GM12891 (cell line): ENCODE measurements at places on chromosomes 5 and 9.

DNA sequence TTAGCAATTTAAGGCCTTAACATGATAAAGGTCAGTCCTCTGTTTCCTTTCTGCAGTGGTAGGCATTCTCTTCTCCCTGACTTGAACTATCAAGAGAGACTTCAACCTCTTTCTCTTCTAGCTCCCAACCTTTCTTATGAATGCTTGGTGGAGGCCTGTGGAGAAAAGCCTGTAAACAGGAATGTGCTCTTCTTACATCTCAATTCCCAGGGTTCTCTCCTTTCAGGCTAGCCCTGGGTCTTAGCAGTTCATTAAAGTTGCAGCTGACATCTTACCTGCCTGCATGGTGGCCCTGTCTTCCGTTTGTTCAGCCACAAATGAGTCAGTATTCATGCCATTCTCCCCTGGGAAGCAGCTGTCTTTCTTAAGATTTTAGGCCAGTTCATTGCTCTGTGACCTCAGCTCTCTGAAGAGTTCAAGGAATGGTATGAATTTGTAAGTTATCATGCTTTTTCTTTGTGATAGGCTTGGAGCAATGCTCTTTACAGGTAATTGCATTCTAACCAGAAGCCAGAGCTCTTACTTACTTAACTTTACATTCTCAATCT is 77.8 kb downstream of the ADCY2 start:
- DNase-seq = no peak

- DNase-seq = no peak
These were observed 79.5 kb upstream of the NFIL3 start for GRCh38 chr9:91502913-91503672.

GRCh38 chr9:120350596-120350995 is 229.4 kb downstream of the CDK5RAP2 start:
- no peak for DNase-seq

- DNase-seq = no peak
These were observed 66.7 kb downstream of the KCNIP1 start for GRCh38 chr5:170570476-170570875.

GRCh38 chr9:135456436-135457104 is 23.0 kb upstream of the PPP1R26 start:
- no peak for DNase-seq

DNA sequence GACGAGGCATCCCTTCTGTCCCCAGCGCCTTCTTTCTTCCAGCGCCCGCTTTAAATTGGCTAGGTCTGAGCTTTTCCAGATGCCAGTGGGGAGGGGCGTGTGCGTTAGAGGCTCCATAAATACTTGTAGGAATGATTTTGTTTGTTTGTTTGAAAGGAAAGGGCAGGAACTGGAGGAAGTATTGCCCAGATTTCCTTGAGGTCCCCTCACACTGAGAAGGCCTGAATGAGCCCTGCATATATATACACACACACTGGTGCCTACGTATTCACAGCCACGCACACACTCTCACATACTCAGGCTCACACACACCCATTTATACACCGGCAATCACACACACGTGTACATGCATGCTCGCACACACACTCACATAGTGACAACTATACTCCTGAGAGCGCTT is 1.0 kb upstream of the SLIT3 start:
- DNase-seq = no peak

GRCh38 chr9:125758986-125759763 is 12.0 kb downstream of the PBX3 start:
- DNase-seq = no peak

GRCh38 chr5:54150841-54151240 is 159.5 kb downstream of the ARL15 start:
- DNase-seq = no peak

- no peak for DNase-seq
These were observed 531.3 kb downstream of the NTRK2 start for GRCh38 chr9:85200726-85201404.

- DNase-seq = no peak
These were observed 113.8 kb upstream of the CCL21 start for GRCh38 chr9:34823778-34824177.

DNA sequence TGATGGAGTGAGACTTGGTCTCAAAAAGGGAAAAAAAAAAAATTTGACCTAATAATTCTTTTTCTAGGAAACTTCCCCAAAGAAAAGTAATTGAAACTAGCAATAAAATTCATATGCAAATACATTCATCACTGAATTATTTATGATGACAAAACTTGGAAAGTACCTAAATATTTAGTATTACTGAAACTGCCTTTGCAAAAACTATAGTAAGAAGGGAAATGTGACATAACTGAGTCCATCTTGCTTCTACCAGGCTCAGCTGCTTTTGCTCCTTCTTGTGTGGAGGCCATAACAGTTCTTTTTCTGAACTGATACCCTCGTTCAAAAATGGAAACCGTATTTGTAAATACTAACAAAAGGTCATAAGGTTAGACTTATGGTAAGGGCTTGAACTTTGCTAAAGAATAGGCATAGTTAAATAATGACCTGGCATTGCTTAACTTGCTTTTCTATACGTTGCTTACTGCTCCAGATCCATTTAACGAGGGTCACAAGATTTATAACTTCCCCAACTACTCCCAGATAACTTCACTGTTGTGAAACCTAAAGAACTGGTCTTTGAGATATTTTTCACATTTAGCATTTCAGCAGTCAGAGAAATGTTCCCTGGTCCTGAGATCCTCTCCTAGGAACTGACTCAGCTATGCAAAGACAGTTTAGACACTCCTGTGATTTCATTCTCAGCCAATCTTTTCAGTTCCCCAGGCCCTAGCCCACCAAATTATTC is 68.4 kb downstream of the CFAP95 start:
- no peak for DNase-seq

GRCh38 chr9:3508078-3508431 is 17.7 kb downstream of the RFX3 start:
- no peak for DNase-seq

DNA sequence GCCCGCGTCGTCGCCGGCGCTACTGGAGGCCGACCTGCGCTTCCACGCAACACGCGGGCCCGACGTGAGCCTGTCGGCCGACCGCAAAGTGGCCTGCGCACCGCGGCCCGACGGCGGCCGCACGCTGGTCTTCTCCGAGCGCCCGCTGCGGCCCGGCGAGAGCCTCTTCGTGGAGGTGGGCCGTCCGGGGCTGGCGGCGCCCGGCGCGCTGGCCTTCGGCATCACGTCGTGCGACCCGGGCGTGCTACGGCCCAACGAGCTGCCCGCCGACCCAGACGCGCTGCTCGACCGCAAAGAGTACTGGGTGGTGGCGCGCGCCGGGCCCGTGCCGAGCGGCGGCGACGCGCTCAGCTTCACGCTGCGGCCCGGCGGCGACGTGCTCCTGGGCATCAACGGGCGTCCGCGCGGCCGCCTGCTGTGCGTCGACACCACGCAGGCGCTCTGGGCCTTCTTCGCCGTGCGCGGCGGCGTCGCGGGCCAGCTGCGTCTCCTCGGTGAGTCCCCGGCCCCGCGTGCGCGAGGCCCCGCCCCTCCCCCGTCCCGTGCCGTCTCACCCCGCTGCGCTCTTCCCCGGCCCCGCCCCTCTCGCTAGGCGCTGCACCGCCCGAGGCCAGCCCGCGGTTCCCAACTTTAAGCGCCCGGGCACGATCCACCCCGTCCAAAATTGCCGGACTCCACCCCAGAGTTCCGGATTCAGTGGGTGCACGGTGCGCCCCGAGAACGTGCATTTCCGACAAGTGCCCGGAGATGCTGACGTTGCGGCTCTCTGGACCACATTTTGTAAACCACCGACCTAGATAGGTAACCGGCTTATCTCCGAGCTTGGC is 42.8 kb downstream of the NEURL1B start:
- no peak for DNase-seq

GRCh38 chr5:91224456-91224855 is 158.7 kb downstream of the ARRDC3 start:
- no peak for DNase-seq

GRCh38 chr5:179340465-179340864 is 4.8 kb downstream of the ADAMTS2 start:
- DNase-seq = no peak

DNA sequence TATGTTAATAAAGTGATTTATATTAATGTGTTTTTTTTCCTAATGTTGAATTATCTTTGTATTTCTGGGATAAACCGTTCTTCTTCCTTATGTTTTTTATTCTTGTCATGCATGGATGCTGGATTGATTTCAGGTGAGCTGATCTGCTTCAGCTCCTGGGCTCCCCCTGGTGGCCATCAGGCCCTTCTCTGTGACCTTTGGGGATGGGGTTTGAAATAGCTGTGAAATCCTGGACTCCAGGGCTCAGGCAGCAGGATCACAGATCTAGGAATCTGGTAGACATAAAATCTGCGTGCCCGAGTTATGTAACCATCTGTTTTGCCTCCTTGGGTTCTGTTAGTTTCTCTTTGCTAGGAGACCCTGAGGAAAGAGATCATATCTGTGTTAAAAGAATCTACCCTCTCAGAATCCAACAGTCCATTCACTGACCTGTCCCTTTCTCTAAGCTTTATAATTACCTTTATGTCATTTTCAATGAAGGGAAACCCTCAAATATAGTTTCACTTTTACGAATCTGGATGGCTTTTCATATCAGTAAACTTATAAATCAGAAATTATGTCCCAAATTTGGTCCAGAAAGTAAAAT is 12.2 kb upstream of the OR13J1 start:
- DNase-seq = peak; percentile 44

- no peak for DNase-seq
These were observed 305.0 kb upstream of the MEF2C start for GRCh38 chr5:89187883-89188465.

DNA sequence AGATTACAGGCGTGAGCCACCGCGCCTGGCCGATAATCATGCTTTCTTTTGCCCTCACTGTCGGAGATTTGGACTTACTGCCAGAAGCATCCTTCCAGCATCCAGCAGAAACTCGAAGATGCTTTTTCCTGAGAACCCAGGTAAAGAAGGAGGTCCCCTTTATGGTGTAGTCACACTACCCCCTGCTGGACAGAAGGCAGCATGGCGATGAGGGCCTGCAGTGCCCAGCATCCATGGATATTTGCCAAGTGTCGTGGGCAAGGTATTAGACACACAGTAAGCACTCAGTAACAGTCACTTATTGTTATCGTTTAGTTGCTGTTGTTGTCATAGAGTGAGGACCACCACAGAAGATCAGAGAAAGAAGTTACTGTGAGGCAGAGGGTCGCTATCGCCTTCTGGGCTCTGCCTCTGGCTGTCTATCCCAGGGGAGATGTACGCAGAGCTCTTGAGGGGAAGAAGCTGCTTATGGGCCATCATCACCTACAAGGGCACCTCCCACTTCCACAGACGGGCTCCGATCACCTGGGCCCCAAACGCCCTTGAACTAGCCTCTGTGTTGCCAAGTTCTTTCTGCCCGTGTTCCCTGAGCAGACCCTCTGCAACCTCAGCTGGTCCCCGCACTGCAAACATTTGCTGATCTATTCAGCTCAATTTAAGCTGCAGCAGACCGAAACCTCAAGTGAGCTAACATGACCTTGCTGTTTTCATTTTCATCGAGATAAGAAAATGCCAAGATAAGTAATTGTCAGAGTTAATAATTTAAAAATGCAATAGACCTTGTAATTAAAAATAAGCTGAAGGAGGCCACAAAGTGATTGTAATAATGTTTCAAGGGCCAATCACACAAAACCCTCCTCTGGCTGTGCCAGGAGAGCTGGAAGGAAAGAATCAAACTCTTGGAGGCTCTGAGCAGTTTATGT is 23.9 kb downstream of the C5orf15 start:
- no peak for DNase-seq

GRCh38 chr9:88794100-88794499 is 197.2 kb upstream of the S1PR3 start:
- no peak for DNase-seq

GRCh38 chr5:54909911-54910870 is 75.2 kb downstream of the ESM1 start:
- DNase-seq = no peak

DNA sequence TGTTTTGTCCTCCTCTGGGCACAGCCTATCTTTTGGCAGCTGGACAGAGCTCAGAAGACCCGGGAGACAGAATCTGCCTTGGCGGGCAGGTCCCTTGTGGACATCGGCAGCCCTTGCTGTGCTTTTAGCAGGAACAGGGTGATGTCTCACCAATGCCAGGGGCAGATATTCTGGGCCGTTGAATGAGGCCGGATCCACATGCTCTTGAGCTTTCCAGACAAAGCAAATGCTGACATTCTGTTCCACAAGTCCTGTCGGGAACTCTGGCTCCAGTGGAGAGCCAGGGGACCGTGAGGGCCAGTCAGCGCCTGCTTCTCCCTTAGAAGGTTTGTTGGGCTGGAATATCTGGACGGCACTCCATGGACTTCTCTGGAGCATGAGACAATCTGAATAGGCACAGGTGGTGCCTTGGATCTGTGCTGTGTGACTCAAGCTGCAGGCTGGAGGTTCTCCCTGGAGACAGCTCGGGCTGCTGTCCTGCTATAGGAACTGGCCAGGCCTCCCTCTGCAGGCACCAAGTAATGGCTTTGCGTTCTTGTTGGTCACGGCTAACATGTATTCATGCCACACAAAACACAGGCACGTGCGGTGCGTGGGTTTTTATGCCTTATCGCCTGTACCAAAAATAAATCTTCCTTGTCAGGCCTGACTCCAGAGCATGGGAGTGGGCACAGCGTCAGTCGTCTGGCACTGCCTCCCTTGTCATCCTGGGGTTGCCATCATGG is 80.3 kb downstream of the GADD45G start:
- no peak for DNase-seq

GRCh38 chr5:79990205-79990597 is 861 bp downstream of the MTX3 start:
- peak; percentile 13 for DNase-seq

- no peak for DNase-seq
These were observed 103.2 kb downstream of the CTNND2 start for GRCh38 chr5:11801061-11801460.

DNA sequence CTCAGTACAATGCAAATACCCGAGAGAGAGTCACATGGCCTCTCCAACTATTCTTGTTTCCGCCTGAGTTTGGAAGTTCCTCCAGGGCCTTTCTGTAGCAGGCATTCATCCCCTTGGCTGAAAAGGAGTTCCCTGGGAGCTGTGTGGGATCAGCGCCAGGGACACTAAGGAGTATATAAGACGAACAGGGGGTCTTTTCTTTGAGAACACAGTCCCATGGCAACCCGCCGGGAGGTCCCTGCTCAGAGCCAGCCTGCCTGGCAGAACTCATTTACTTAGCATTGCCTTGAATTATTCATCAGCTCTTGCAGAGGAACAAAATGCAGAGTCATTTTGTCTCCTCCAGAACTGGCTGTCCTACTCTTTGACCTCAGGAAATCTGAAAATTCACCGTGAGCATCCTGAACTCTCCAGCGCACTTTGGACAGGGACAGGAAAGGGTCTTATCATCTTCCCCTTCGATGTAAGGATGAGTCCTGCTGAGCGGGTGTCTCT is 120.4 kb upstream of the OSMR start:
- no peak for DNase-seq

DNA sequence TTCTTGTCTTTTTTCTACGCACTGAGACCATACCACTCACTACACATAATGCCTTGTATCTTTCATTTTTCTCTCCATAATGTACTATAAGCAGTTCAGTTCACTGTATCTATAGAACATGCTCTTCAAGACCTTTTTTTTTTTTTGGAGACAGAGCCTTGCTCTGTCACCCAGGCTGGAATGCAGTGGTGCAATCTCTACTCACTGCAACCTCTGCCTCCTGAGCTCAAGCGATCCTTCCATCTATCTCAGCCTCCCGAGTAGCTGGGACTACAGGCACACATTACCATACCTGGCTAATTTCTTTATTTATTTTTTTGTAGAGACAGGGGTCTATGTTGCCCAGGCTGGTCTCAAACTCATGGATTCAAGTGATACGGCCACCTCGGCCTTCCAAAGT is 208.7 kb downstream of the FANCC start:
- no peak for DNase-seq

- DNase-seq = no peak
These were observed 13.5 kb upstream of the AGXT2 start for GRCh38 chr5:35061211-35061770.
